ENCODE measurements at places on chromosomes 4 and X.

DNA sequence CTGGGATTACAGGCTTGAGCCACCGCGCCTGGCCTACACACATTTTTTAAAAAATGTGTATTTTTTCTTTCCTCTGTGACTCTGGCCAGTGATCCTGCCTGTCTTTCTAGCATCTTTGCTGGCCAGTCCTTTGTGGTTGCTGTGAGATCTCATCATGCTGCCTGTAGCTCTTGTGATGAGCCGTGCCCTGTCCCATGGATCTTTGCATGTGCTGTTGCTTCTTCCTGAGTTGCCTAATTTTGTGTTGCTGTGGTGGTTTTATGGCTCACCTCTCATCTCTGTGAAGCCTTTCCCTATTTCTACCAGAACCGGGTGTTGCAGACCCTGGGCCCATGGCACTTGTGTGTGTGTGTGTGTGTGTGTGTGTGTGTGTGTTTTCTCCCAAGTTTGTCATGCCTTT, 8.3 kb downstream of the NSD2 start:
- no peak for DNase-seq

DNA sequence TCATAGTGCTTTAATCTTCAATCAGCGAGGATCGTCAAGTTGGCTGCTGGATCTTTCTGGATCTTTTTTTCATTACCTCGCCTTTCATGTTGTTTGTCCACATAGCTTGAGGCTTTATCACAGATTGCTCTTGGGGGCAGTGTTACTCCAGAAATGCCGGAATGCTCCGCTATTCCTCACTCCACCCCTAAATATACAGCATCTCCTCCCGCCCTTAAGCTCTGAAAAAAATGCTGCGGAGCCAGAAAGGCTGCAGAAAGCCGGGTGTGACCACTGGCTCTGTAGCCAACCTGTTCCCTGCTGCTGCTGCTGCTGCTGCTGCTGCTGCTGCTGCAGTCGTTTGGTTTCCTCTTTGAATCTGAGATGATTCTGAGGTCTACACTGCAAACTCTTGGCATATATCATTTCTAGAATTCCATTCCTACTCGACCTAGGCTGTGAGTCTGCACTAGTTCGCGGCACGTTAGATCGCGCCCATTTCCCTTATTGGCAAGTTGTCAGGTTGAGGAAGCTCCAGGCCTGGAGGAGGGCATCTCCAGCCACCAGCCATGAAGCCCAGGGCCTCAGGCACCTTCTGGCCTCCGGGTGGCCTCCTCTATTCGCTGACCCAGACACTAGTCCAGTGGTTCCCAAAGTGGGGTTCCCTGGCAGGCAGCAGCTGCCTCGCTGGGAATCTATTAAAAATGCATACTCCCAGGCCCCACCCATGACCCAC, 34.2 kb downstream of the WDR13 start:
- DNase-seq: peak; percentile 75

GRCh38 chr4:185222598-185222997, 13.2 kb downstream of the SNX25 start:
- DNase-seq: no peak

GRCh38 chrX:123731987-123732669, 724 bp downstream of the THOC2 start:
- DNase-seq: peak; percentile 20

DNA sequence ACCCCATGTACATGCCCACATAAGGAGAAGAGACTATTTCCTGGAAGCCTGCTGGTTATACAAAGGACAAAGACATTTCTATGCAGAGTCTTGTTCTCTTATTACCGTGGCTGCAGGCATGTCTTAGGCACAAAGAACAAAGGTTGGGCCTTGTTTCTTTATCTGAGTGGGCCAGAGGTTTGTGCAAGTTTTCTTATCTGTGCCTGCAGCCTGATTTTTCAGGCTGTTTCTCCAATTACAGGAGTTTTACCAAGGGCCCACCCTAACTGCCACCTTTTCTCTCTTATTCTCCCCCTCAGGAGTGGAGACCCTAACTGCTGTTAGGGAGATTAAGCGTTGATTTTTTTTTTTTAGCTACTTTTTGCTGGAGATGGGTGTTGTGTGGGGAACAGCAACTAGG, 3.5 kb downstream of the TENT5D start:
- DNase-seq: no peak

DNA sequence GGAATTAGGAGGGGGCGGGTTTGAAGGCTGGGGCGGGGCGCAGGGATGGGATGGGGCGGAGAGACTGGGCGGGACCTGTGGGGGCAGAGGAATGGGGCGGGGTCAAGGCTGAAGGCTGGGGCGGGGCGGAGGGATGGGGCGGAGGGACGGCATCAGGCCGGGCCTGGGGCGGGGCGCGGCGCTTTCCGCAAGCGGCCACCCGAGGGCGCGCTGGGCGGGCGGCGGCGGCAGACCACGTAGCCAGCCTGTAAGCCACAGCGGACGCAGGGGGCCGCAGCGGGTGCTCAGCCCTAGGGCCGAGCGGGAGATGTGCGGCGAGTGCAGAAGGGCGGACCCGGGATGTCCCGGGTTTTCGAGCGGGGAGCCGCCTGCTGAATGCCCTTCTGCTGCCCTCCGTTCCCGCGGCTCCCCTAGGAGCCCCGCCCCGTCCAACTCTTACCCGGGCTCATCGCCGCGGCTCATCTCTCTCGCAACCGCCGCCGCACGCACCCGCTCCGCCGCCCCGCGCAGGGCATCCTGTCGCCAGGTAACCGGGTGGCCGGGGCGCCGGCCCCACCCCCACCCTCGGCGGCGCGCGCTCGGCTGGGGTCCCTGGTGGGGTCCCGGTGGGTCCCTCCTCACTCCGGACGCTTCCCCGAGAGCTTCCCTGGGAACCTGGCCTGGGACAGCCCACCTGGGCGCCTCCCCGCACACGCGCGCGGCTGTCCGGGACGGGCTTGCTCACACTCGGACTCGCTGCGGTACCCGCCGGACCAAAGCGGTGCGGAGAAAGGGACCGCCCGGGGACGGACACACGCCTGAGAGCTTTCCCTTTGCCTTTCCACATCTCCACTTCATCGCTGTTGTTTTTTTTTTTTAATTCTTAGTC, at the start of gene CCDC110:
TSS of gene CCDC110 (minus strand) at position 499 of the 868 bp plus-strand sequence. CDS start at position 449, 50 bp downstream.
- peak; percentile 98 for DNase-seq

DNA sequence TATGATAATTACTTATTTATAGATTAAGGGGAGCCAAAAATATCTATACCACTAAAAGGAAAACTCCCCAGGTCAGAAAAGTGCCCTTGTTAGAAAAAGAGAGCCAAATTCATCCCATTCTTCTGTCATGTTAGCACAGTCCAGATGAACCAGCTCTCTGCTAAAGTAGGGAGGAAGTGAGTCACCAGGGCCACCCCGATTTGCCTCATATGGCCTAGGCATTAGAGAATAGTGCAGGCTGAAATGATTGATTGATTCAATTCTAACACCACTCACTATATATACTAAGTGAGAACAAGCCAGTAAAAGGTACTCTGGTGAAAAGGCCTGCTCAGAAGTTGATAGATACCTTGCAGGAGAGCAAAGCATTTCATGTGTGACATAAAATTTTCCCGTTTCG, 94.5 kb downstream of the SRPX start:
- DNase-seq: no peak

DNA sequence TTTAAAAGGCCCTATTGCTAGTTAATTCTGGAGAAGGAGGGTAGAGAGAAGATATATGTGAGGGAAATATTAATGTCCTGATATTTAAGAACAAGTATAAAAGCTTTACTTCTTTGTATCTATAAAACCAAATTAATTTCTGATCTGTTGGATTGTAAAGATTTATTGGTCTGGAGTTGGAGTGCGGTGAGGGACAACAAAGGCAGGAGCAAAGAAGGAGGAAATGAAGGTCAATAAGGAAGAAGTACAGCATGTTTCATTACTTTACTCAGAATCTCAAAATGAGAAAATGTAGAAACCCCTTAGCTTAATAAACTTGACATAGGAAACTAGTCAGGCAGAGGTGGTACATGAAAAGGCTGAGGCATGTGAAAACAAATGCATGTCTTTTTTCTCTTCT, 192.9 kb downstream of the PALLD start:
- DNase-seq: no peak

GRCh38 chr4:53196882-53197771, 168.7 kb downstream of the SCFD2 start:
- DNase-seq: no peak

DNA sequence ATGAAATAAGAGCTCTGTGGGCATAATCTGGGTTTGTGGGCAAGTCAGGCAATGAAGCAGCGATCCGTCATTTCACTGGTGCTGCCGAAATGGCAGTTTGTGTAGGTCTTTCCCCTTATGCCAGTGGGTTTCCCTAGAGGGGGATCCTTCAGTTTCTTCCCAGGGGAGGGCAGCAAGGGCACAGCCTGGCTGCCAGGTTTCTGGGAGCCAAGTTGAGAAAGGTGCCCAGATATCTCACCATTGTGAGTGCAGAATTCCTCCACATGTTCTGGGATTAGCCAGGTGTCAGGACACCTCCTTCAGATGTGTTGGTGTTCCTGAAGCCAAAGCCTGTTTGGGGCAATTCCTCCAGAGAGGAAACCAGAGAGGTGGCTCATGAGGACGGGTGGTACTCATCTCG, 28.0 kb downstream of the MSX1 start:
- DNase-seq: no peak

GRCh38 chr4:106080376-106080775, 185.1 kb downstream of the NPNT start:
- no peak for DNase-seq

DNA sequence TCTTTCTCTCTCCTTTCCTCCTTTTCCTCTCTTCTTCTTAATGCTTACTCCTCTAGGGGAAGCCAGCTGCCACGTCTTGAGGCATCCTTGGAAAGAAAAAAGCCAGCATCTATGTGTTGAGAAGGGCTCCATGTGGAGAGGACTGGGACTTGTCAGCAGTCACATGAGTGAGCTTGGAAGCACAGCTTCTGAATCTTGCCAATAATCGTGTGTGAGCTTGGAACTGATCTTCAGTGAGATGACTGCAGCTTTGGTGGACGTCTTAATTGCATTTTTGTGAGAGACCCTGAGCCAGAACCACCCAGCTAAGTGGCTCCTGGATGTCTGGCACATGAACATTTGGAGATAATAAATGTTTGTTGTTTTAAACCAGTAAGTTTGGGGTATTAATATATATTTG, 371.7 kb downstream of the SLITRK2 start:
- DNase-seq: no peak

DNA sequence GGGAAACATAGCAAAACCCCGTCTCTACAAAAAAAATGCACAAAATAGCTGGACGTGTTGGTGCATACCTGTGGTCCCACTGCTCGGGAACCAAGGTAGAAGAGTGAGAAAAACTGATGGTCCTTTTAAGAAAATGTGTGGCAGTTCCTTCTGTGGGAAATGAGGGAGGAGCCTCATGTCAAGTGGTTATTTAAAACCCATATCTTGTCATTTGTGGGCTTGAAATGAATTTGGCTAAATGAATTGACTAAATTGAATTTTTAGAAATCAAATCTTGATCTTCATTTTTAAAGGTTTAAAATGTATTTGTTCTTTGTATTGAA, 16.2 kb upstream of the LAMP2 start:
- no peak for DNase-seq

DNA sequence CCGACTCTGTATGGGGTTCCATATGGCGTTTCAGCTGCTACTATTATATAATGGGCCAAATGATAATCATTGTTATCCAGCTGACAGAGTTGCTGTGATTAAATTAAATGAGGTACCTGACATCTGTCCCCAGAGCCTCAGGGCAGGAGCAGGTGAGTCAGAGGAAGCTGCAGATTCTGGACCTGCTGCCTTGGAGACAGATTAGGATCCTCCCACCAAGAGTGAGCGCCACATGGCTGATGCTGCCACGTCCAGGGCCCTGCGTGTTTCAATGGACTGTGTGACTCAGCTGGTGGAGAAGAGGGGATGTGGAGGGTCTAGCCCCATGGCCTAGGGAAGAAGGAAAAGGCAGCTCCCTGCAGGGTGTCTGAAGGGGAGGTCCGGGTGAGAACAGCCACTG, 28.3 kb upstream of the UXT start:
- DNase-seq: no peak

- DNase-seq: peak; percentile 60
These were observed 3.0 kb downstream of the SLIT2 start for GRCh38 chr4:20254511-20255250.

GRCh38 chrX:10243106-10243505, 86.3 kb downstream of the CLCN4 start:
- no peak for DNase-seq

DNA sequence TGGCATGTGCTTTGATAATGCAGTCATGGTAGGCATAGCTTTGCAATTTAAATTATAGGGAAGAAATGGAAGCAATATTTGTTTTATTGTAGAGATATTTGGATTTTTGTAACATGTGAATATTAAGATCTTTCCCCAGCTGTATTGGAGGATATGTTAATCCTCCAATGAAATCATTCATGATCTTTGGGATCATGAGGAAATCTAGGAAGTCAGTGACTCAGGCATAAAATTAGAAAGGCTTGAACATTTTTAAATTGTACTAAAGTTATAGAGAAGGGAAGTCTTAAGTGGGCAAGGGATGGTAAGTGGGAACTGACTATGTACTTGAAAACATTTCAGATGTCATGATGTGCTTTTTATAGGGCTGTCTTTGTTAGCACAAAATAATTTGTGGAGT, 46.8 kb downstream of the FIP1L1 start:
- DNase-seq: no peak

GRCh38 chr4:180636696-180637404, 1606.4 kb upstream of the TENM3 start:
- DNase-seq: no peak

GRCh38 chr4:99647071-99647470, 10.6 kb downstream of the C4orf54 start:
- DNase-seq: no peak

DNA sequence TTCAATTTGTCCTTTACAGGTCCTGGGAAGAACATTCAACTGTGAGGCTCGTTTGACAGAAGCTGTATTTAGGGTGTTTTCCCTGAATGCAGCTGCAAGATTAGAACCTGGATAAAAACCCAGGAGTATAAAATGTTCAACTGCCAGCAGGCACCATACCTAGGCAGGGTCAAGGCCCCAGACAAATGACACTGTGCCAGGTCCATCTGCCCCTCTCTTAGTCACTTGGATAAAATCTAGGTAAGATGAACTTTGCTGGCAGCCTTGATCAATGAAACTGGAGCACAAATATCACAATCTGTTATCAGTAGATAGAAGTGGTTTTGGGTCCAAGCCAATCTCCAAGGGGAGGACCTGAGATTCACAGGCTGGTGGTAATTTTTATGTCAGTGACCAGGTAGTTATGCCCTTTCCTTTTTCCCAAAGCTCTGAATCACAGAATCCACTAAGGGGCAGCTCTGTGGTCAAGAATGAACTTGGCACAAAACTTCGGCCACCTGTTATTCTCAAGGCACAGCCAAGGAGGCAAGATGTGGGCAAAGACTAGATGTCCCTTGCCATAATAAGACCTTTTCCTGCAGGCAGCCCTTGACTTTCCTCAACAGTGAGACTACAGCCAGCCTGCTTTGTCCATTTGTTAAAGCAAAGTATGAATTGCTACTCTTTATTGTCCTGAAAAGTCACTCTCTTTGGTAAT, 501.0 kb downstream of the PPARGC1A start:
- no peak for DNase-seq

DNA sequence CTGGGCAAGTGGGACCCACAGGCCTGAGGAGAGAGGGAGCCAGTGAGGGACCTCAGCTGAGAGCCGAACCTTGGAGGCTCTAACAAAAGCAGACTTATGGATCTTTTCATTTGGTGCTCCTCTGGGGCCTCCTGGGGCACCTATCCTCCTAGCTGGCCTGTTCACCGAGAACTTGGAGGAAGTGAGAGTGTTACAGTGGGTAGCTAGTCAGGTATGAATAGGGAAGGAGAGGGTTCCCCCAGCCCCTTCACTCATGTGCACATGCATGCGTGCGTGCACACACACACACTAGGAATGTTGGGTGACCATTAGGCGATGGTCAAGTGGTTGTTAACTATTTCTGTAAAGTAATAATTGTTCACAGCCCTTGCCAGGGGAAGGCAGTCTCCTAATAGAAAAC, 18.6 kb upstream of the TMEM185A start:
- DNase-seq: no peak

Data from glutamatergic neuron (in vitro differentiated cells).